GM23248 (cell line): ENCODE measurements at places on chromosomes 5 and 9. TPM values are rescaled to one million over a fixed set of nuclear protein-coding genes. Genes with fewer than 3 reads are reported as not detected.

DNA sequence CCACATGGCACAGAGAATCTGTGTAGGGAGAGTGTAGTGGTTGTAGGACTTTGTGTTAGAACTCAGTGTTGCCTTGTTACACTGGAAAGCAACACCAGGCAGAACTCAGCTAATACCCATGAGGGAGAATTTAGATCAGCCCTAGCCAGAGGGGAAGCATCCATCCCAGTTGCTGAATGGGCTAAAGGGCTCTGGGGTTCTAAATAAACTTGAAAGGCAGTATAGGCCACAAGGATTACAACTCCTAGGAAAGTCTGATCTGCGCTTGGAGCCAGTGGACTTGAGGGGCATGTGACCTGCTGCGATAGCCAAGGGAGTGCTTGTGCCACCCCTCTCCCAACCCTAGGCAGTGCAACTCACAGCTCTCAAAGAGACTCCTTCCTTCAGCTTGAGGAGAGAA lies 26.9 kb downstream of the PTGS1 start:
- no peak for DNase-seq
- H3K27ac ChIP-seq, result no peak overlapping the region
- H3K36me3 ChIP-seq, result no peaks in the 10 kb centered on the region
- no peaks in the 10 kb centered on the region for H3K27me3 ChIP-seq

- H3K4me1 ChIP-seq, result no peaks in the 10 kb centered on the region
- peak; percentile 21 for DNase-seq
- no peaks in the 10 kb centered on the region for H3K36me3 ChIP-seq
- H3K27ac ChIP-seq, result no peak overlapping the region
- no peak overlapping the region for H3K4me3 ChIP-seq
Observed at GRCh38 chr9:131310833-131311554, 21.5 kb downstream of the PLPP7 start.

DNA sequence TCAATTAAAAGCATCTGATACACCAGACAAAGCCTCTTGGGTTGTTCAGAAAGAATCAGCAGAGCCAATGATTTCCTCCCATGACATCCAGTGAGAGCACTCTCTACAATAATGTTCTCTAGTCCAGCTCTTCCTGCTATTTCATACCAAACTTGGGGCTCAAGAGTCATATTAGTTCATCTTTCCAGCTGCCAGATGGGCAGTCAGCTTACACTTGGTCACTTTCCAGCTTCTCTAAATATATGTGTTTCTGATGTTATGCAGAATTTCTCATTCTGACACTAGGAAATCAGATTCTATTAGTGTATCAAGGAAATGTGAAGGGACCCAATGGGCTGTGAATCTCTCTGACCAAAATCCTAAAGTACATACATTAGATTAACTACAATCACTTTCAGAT lies 148.9 kb downstream of the ENC1 start:
- H3K4me3 ChIP-seq, result no peak overlapping the region
- H3K27me3 ChIP-seq, result no peaks in the 10 kb centered on the region
- H3K36me3 ChIP-seq, result no peaks in the 10 kb centered on the region
- H3K4me1 ChIP-seq, result peaks cover 4% of the 10 kb centered on the region
- H3K27ac ChIP-seq, result no peak overlapping the region
- DNase-seq, result no peak

GRCh38 chr9:88748566-88749261 lies 213.7 kb downstream of the NXNL2 start:
- peaks cover 49% of the 10 kb centered on the region for H3K4me1 ChIP-seq
- DNase-seq, result peak; percentile 76
- no peak overlapping the region for H3K4me3 ChIP-seq
- H3K27ac ChIP-seq, result peak overlapping the region; percentile 66

- H3K4me3 ChIP-seq, result no peak overlapping the region
- peaks cover 7% of the 10 kb centered on the region; the same call in 1 of the 2 replicates for H3K4me1 ChIP-seq
- no peak overlapping the region for H3K27ac ChIP-seq
- peak; percentile 64 for DNase-seq
- no peaks in the 10 kb centered on the region for H3K36me3 ChIP-seq
- no peaks in the 10 kb centered on the region for H3K27me3 ChIP-seq
Observed at GRCh38 chr9:32502464-32502863, 23.5 kb downstream of the RIGI start.

The WDR38 gene
- total RNA-seq, result not detected in 2 replicates

The HRH2 gene
- total RNA-seq, result not detected in 2 replicates
